ENCODE measurements at places on chromosomes 6 and 20.

DNA sequence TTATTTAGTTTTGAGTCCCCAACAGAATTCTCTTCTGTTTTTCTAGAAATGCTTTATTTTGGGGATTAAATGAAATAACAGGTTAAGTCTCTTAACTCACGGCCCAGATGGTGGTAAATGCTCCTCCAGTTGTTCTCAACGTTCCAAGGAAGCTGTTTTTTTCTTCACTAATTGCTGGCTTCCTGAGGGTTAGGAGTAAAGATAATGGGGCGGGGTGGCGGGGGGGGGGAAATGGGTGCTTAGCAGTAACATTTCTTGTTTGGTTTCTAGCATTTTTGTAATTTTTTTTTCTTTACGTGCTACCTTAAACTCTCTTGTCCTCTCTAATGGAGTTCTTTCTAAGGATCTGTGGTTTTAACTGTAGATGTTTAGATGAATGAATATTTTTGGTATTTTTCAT, 2.2 kb downstream of the SRSF3 start:
- no peak for DNase-seq

DNA sequence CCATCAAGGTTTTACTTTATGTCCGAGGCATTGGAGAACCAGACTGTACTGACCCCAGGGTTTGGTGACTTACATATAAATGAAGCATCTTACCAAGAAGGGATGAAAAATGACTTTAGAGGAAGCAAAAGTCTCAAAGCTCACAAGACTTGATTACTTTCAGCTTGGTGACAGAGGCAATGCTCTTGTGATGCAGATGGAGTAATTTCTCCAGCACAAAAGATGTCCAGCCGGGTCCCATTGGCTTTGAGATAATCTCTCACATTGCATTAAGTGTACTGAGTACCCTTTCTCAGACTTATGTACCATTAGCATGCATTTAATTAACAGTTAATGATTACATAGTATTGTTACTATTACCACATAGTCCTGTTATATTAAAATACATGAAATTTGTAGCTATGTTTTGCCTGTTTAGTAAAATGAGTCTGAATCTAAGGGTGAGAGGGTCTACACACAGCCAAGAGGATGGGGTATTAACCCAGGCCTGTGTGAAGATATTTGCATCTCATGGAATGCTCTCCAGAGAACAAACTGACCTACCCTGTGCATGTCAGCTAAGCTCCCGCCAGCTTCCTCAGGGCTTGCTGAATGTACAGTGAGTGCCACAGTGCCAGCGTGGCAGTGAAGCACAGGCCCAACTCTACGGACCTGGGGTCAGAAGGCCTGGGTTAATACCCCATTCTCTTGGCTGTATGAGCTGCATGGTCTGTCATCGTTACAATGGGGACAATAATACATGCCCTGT, 5.6 kb downstream of the HTR1E start:
- no peak for DNase-seq

GRCh38 chr6:10310826-10311225, 104.0 kb downstream of the TFAP2A start:
- DNase-seq = no peak

DNA sequence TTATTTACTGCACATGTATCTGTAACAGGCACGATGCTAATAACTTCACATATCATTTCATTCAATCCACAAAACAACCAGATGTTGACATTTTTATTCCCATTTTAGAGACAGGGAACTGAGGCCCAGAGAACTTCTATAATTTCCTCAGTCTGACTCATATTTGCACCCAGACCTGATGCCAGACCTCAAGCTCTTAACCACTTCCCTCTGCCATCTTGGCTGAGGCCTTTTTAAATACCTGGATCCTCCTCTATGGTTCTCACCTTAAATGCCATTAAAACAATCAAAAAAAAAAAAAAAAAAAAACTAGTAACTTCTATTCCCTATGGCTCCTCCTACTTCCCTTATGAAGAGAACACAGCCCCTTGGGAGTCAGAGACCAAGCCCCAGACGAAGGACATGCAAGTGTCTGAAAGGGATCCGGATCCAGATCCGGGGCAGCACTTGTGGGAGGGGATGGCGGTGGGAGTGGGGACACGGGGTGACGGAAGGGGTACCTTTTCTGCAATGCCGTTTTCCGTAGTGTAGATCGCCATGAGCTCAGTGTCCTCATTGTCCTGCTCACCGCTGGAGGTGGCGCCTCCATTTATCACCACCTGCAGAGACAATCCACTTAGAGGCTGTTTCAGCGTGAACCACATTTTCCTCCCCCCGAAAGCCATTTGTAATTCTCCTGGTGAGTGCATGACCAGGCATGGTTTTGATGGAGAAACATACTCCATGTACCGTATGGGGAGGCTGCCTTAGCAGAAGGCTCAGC, 88.7 kb downstream of the SLC23A2 start:
- no peak for DNase-seq

- DNase-seq = no peak
These were observed 21.7 kb downstream of the VPS52 start for GRCh38 chr6:33249732-33250630.

GRCh38 chr6:145119081-145119480, 616.2 kb downstream of the EPM2A start:
- no peak for DNase-seq

DNA sequence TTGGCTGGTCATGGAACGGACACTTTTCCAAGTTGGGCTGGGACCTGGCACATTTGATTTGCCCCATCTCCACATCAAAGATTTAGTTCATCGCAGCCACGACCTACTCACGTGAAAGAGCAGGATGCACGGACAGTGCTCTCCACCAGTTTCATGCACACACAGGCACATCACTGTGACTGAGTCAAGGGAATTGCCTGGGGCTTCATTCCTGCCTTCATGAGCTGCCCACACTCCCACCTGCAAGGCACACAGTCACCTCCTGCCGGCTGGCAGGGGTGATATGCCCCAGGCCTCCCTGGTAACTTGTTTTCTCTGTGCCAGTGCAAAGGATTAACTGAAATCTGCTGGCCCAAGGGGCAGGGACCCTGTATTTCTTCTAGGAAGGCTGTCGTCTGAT, 23.3 kb upstream of the CST1 start:
- DNase-seq = no peak

Data from GOT3 (cell line).